ENCODE measurements at places on chromosomes 6 and 20. TPM values are rescaled to one million over a fixed set of nuclear protein-coding genes. Genes with fewer than 3 reads are reported as not detected.

Gene BMP6
- 18.8 TPM for total RNA-seq

Gene CASS4
- not detected for total RNA-seq

Gene AHCY
- total RNA-seq: 333 TPM

Gene EBF4
- 2.3 TPM for total RNA-seq

Gene FAXC
- 7.4 TPM for total RNA-seq

Gene CGA
- 0.48 TPM for total RNA-seq

Gene HLA-DMB
- total RNA-seq: 1.3 TPM

Gene HS3ST5
- total RNA-seq: not detected

Gene BCAS1
- total RNA-seq: 0.37 TPM

Gene LY86
- not detected for total RNA-seq

Gene ENPP3
- not detected for total RNA-seq

Gene NFATC2
- 8.5 TPM for total RNA-seq

Gene CLIC5
- total RNA-seq: not detected

Gene LPA
- 0.07 TPM for total RNA-seq

Gene ISM1
- total RNA-seq: 0.26 TPM

Gene GDAP1L1
- total RNA-seq: not detected

Gene OPRM1
- total RNA-seq: not detected

Gene VGLL2
- not detected for total RNA-seq

Gene SPATA25
- 0.71 TPM for total RNA-seq

Gene KIF16B
- total RNA-seq: 13.5 TPM

Gene MATN4
- 0.15 TPM for total RNA-seq

Gene IL17F
- not detected for total RNA-seq

Gene RCAN2
- total RNA-seq: not detected

Gene C6orf141
- total RNA-seq: 11.5 TPM

Gene NFS1
- total RNA-seq: 35.4 TPM

Gene ZC3H12D
- total RNA-seq: 0.08 TPM

Gene DEFB115
- total RNA-seq: not detected

Gene PSORS1C2
- total RNA-seq: not detected

Gene PRRT1
- 0.41 TPM for total RNA-seq

Data from A549 treated with GW870086 at 1 μM for 4 hours (cell line).